ENCODE measurements at places on chromosomes 1 and 21.

DNA sequence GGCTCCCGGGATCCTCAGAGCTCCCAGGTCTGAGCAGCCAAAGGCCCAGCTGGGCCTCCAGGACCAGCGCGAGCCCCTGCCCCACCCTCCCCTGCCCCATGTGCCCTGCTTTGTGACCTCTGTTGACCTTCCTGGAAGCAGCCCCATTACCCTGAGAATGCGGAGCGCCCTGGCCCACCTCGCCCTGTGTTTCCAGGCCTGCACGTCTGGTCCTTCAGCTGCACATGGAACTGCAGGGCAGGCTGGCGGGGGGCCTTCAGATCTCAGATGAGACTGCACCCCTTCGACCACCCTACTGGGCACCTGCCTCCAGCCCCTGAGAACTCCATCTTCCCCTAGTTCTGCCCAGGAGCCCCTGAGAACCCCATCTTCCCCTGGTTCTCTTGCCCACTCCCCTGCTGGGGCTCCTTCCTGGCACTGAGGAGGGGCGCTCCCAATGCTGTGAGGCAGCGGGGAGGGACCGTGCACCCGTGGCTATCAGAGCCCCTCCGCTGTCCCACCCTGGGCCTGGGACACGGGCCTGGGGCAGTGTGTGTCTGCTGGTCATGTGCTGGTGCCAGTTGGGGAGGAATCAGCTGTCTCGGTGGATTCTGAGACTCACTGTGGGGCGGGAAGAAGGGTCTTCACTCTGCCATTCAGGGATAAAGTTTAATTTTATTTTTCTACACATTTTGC, 25.1 kb downstream of the TMEM201 start:
- no peak for DNase-seq

- DNase-seq: no peak
Observed at GRCh38 chr21:38267991-38268863, 11.4 kb downstream of the KCNJ15 start.

DNA sequence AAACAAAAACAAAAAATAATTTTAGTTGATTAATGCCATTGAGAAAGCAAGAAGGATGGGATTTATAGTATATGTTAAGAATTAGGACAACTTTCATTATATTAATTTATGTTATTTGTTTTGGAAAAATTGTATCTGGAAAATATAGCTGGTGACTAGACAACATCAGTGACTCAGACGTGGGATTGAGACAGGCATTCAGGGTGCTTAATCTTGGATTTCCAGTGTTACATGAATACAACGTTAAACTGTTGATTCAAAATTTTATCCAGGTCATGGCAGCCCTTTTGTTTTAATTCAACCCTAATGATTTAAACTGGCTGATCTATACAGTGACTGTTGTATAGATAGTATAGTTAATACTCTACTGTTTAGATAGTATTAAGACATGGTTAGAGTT, 827.1 kb upstream of the B3GALT2 start:
- no peak for DNase-seq

- no peak for DNase-seq
Observed at GRCh38 chr21:45309987-45310381, 22.3 kb upstream of the POFUT2 start.
